ENCODE measurements at places on chromosomes 13 and 19.

- no peak for DNase-seq
Observed at GRCh38 chr13:23180711-23181110, at the start of gene SGCG. Gene SGCG (plus strand): TSS chr13:23180979. CDS start chr13:23203695, 22,716 bp downstream.

DNA sequence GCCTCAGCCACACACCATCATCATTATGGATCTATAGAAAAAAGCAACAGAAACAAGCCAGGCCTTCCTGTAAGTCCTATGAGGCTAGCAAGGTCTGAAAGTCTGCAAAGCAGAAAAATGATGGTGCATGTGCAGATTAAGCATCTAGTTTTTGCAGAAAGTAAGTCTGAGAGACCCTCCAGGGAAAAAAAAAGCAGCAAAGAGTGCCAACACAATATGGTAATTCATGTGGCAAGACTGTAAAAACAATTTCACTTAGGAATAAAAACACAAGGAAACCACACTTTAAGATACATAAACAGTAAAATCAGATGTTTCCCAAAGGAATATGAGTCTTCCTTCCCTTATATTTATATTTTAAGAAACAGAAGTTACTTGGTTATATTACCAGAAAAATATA is 112.3 kb upstream of the FBXL3 start:
- no peak for DNase-seq

GRCh38 chr13:25977216-25977615 is 74.6 kb downstream of the SHISA2 start:
- no peak for DNase-seq

DNA sequence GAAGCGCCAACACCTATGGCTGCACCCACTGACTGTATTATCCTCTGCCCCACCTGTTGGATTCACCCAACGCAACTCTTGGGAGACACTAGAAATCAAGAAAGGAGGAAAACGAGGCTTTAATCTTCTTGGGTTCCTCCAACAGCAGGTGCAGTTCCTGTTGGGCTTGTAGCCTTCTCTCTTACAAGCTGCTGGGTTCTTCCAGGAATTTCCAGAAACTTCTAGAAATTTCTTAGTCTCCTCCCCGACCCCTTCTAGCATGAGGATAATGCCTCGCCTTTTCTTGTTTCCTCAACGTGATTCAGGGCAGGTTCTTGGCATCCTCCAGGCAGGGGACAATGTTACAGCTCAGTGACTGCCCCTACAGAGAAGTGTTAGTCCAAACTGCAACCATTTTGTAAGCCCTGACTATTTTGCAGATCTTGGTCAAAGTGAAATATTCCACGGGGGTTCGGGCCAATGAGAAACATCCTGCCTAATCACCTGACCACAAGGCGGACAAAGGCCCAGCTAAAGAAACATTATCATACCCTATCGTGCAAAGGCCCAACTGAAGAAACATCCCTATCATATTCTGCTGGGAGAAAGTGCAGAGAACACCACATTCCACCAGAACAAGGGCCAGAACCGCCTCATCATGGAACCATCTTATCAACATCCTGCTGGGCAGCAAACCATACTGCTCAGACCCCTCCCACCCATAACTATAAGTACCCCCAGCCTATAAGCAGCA is 614 bp upstream of the PNMA8A start:
- no peak for DNase-seq

- peak; percentile 27 for DNase-seq
Observed at GRCh38 chr13:27374126-27374613, 50.2 kb upstream of the GTF3A start.

DNA sequence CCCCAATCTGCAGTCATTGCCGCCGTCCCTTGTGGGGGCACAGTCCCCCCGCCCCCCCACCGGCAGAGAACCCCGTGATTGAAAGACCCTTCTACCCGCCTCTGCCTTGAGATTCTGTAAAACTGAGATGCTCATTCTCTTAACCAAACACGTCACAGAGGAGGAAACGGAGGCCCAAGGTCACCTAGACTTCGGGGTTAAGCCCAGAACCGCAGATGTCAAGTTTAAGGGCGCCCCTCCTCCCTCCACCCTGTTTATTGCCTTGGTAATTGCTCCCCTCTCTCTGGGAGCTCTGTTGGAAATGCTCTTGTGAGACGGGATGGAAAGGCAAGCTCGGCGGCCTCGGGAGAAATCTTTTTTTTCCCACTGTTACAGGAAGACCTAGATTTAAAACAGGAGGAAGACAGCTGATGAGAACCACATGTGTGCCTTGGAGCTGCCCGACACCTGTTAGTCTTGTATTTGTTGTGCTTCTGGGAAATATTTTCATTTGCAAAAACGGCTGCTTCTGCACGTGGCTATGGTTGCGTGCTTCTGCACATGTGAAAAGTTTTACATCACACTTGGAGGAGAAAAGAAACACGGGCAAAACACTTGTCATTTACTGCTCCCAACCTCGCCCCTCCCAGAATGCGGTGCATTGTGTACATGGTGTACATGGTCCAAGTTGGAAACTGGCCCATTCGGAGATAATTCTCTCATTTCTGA is 1.1 kb upstream of the MED26 start:
- DNase-seq: peak; percentile 76

DNA sequence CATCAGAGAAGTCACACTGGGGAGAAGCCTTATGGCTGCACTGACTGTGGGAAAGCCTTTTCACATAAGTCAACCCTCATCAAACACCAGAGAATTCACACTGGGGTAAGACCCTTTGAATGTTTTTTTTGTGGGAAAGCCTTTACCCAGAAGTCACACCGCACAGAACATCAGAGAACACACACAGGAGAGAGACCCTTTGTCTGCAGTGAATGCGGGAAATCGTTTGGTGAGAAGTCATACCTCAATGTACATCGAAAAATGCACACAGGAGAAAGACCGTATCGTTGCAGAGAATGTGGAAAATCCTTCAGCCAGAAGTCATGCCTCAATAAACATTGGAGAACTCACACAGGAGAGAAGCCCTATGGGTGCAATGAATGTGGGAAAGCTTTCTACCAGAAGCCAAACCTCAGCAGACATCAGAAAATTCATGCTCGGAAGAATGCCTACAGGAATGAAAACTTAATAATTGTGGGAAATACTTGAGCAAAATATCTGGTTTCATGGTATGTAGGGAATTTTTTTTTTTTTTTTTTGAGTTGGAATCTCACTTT is 30.7 kb downstream of the ZNF793 start:
- DNase-seq: peak; percentile 24

DNA sequence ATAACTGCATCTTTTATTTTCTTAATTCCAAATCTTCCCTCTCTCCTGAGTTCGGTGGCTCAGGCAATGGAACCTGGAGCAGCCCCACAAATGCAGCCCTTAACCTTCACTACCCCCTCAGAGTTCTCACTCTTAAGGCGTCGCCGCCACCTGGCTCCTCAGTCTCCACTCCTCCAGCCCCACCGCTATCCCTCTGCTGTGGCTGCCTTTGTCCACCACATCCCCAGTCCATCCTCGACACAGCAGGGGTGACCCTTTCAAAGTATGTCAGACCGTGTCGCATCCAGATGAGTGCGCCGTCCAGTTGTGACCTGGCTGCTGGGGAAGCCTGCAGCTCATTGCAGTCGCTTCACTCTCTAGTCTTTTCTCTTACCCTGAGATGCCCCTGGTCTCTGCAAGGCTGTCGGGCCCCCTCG is 1.0 kb downstream of the SPPL2B start:
- DNase-seq: no peak

Measured in fibroblast of mammary gland (primary cell).